ENCODE measurements at places on chromosomes 1 and 21.

- no peak for DNase-seq
These were observed 95.1 kb upstream of the KRTAP19-8 start for GRCh38 chr21:31133243-31133830.

DNA sequence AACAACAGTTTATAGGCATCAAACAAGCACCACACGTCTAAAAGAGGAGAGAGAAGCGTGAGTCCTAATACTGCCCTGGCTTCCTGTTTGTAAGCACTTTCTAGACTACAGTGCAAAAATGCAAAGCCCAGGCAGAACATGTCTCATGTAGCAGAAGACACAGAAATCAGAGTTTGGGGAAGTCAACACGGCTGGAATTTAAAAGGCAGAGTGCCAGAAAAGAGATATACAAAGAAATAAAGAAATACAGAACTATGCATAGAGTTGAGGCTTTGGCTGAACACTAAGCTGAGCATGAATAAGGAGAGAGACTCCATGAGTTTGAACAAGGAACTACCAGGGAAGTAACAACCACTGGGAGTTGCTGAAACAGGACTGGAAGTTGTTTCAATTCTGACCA lies 566.6 kb upstream of the NR5A2 start:
- no peak for DNase-seq

GRCh38 chr1:55575571-55576279 lies 360.6 kb upstream of the USP24 start:
- no peak for DNase-seq

- no peak for DNase-seq
These were observed 13.0 kb upstream of the MAP3K7CL start for GRCh38 chr21:29117372-29117955.

All from stimulated activated CD4-positive, alpha-beta T cell treated with anti-CD3 and anti-CD28 coated beads, Interleukin-1b, Interleukin-23, amount 100 ng/mL, for 48 hours (primary cell).